ENCODE measurements at places on chromosomes 2 and 18. TPM values are rescaled to one million over a fixed set of nuclear protein-coding genes. Genes with fewer than 3 reads are reported as not detected.

DNA sequence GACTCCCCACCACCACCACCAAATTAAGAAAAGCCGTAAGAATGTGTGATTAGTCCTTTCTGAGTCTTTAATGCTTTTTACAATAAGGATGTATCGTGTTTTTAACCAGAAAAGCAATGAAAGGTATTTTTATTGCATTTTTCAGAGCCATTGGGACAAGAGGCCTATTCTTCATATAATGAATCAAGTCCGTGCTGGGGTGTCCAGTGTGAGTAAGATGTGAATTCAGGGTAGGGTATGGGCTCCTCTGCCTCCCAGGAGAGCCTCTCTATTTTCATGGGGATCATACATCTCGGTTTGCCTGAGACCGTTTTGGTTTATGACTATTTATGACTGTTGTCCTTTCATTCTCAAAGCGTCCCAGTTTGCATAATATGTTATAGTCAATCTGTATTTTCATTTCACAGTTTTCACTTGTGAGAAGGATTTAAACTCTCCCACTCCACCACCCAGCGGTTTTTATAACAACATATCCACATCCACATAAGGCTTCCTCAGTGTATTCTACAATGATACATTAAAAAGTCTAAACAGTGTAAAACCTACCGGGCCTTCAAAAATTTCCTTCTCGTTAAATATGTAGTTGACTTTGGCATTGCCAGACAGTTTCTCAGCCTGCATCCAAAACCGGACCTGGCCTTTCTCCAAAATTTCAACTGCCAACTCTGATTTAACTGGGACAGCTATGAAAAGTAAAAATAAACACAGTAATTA is 80.8 kb upstream of the LPIN2 start:
- peak; percentile 11 for DNase-seq

Gene LAMA3
- total RNA-seq: 8.7 TPM

DNA sequence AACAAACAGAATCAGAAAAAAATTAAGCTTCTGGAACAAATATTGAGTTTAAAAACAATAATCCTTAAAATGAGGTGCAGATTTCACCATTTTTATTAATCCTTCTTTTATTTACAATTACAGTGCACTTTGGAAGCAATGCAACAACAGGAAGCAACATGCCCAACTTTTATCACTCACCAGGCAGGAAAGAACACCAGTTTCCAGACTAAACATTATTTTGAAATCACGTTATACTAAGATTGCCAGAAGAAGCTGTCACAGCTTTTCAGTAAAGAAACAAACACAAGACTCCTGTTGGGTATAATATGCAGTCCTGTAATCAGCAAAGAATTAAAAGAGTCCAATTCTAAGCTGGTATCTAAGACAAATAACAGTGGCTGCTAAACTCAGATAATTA is 137.9 kb upstream of the ZC3H15 start:
- no peak for DNase-seq

GRCh38 chr2:120736624-120737339 is 1.1 kb downstream of the GLI2 start:
- peak; percentile 24 for DNase-seq

Gene RAB6C
- 0.11 TPM for total RNA-seq

Gene AMER3
- total RNA-seq: not detected

Gene LYG2
- total RNA-seq: not detected

- DNase-seq: no peak
Observed at GRCh38 chr2:7878786-7879482, 802.9 kb upstream of the ID2 start.

Data from thyroid gland (tissue), 4 donors.